ENCODE measurements at places on chromosomes 1 and 21.

GRCh38 chr1:197304638-197305200 lies 36.7 kb downstream of the CRB1 start:
- no peak for DNase-seq

- DNase-seq, result no peak
These were observed 50.3 kb upstream of the ARTN start for GRCh38 chr1:43883321-43883720.

DNA sequence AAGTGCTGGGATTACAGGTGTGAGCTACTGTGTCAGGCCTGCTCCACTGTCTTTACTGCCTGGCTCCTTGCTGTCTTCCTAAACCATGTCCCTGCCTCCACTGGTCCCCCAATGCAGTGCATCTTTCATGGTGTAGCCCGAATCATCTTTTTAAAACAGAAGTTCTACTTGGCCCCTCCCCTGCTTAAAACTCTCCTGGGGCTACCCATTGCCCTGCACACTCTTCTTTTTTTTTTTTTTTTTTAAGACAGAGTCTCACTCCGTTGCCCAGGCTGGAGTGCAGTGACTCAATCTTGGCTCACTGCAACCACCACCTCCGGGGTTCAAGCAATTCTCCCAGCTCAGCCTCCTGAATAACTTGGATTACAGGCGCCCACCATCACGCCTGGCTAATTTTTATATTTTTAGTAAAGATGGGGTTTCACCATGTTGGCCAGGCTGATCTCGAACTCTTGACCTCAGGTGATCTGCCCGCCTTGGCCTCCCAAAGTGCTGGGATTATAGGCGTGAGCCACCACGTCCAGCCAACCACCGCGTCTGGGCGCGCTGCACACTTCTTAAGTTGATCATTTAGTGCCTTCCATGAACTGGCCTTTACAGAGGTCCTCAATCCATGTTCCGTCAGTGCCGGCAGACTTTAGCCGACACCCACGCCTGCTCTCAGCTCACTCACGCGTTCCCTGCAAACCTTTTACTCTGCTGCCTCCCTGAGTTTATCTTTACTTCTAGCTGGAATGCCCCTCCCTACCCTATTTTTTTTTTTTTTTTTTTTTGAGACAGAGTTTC lies 2.4 kb downstream of the FCN3 start:
- no peak for DNase-seq

- DNase-seq, result no peak
These were observed 6.2 kb downstream of the SLC6A9 start for GRCh38 chr1:44024903-44025525.

- no peak for DNase-seq
These were observed 45.4 kb downstream of the KCND3 start for GRCh38 chr1:111943846-111944749.

DNA sequence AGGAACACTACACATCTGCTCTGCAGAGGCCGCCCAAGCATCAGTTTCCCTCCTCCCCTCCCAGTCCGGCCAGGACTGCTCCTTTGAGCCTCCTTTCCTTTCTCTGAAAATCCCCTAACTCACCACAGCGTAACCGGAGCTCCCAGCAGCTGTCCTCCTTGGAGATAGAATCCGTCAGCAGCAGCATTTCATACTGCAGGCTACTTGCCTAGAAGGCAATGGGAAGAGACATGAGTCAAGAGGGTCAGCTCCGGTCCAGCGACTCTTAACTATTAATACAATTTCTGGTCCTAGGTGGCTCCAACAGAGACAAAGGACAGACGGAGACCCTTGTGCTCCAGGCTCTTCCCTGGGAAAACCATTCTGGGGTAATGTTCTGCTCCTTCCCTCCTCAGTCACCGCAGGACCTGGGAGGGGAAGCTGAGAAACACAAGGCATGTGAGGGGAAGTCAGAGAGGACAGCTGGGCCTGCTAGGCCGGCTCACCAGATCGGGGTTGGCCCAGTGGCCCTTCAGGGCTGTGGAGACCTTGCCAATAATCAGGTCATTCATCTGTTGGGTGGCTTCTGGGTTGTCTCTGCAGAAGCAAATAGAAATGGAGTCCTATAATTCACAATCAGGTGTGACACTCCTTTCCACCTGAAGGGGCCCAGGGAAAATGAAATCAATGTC lies 99.7 kb downstream of the UBR4 start:
- DNase-seq, result no peak

- DNase-seq, result no peak
These were observed 2.5 kb downstream of the LY9 start for GRCh38 chr1:160798439-160798838.

Data from activated T-helper 1 cell treated with Interleukin-2 at 50 U/mL for 16 hours (primary cell).